T-helper 17 cell (primary cell): ENCODE measurements at places on chromosomes 13 and 19. TPM values are rescaled to one million over a fixed set of nuclear protein-coding genes. Genes with fewer than 3 reads are reported as not detected.

DNA sequence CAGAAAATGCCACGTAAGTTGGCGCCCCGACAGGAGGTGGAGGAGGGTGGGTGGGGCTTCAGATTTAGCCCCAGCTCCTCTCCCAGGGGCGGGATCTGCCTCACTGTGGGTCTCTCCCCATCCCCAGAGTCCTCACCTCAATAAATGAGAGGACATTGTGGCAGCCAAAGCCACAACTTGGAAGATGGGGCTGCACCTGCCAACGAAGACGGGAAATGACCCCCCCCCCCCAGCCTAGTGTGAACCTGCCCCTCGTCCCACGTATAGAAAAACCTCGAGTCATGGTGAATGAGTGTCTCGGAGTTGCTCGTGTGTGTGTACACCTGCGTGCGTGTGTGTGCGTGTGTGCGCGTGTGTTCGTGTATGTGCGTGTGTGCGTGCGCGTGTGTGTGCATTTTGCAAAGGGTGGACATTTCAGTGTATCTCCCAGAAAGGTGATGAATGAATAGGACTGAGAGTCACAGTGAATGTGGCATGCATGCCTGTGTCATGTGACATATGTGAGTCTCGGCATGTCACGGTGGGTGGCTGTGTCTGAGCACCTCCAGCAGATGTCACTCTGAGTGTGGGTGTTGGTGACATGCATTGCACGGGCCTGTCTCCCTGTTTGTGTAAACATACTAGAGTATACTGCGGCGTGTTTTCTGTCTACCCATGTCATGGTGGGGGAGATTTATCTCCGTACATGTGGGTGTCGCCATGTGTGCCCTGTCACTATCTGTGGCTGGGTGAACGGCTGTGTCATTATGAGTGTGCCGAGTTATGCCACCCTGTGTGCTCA is 1.5 kb upstream of the TRAPPC5 start:
- peaks cover 43% of the 10 kb centered on the region for H3K4me1 ChIP-seq
- H3K27me3 ChIP-seq = peaks cover 25% of the 10 kb centered on the region
- peak overlapping the region; percentile 81 for H3K27ac ChIP-seq
- DNase-seq = peak; percentile 61
- no peaks in the 10 kb centered on the region for H3K36me3 ChIP-seq

DNA sequence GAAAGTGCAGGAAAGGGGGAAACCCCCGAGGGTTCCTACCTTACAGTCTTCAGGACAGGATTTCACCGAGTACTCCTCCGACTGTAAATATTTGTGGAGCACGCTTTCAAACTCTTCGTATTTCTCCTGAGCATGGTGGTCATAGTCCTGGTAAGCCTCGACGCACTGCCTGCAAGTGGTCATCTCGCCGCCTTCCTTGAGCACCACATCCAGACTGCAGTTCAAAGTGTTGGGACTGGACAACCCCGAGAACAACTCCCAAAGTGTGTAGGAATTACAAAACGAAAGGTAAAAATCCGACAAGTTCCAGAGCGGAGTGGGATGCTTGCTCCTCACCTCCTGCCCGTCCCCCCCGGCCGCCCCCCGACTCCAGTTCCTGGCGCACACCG is 349.7 kb downstream of the LIG4 start:
- peaks cover 5% of the 10 kb centered on the region for H3K36me3 ChIP-seq
- no peaks in the 10 kb centered on the region for H3K4me1 ChIP-seq
- no peak overlapping the region for H3K4me3 ChIP-seq
- no peak for DNase-seq
- H3K27me3 ChIP-seq = peaks cover 34% of the 10 kb centered on the region

DNA sequence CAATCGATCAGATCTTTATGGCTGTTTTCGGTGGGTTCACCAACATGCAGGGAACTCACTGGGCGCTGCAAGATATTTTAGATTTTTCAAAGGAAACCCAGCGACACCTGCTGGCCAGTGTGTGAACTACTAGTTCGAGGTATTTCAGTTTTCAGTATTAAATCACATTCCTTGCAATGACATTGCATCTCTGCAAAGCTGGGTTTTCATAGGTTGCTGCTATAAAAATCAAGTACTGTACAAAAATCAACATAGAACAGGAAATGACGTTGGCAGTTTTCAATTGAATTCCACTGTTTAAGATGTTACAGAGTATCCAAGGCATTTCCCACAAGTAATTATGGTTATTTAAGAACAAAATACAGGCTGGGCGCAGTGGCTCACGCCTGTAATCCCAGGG is 17.6 kb downstream of the LIG1 start:
- peaks cover 8% of the 10 kb centered on the region for H3K36me3 ChIP-seq
- H3K27ac ChIP-seq = peak overlapping the region; percentile 54
- peak; percentile 65 for DNase-seq

GRCh38 chr13:51614350-51614786 is 30.1 kb downstream of the WDFY2 start:
- DNase-seq = no peak
- peak overlapping the region; percentile 87 for H3K4me3 ChIP-seq
- H3K36me3 ChIP-seq = no peaks in the 10 kb centered on the region

GRCh38 chr19:5030136-5030820 is 61.4 kb downstream of the KDM4B start:
- peak overlapping the region; percentile 27 for H3K27ac ChIP-seq
- DNase-seq = no peak
- H3K4me1 ChIP-seq = peaks cover 13% of the 10 kb centered on the region

GRCh38 chr19:1856698-1857603 is 6.4 kb downstream of the KLF16 start:
- H3K4me3 ChIP-seq = peak overlapping the region; percentile 92
- peak overlapping the region; percentile 96 for H3K27ac ChIP-seq
- H3K27me3 ChIP-seq = no peaks in the 10 kb centered on the region
- no peak for DNase-seq
- peaks cover 46% of the 10 kb centered on the region for H3K4me1 ChIP-seq

Gene LYPD3
- 7.4 TPM for total RNA-seq

GRCh38 chr13:73672492-73672891 is 461.7 kb downstream of the KLF12 start:
- peaks cover 5% of the 10 kb centered on the region for H3K4me1 ChIP-seq
- no peak for DNase-seq
- no peak overlapping the region for H3K27ac ChIP-seq
- H3K4me3 ChIP-seq = no peak overlapping the region
- no peaks in the 10 kb centered on the region for H3K27me3 ChIP-seq
- H3K36me3 ChIP-seq = no peaks in the 10 kb centered on the region

Gene ARRDC2
- 166 TPM for total RNA-seq

DNA sequence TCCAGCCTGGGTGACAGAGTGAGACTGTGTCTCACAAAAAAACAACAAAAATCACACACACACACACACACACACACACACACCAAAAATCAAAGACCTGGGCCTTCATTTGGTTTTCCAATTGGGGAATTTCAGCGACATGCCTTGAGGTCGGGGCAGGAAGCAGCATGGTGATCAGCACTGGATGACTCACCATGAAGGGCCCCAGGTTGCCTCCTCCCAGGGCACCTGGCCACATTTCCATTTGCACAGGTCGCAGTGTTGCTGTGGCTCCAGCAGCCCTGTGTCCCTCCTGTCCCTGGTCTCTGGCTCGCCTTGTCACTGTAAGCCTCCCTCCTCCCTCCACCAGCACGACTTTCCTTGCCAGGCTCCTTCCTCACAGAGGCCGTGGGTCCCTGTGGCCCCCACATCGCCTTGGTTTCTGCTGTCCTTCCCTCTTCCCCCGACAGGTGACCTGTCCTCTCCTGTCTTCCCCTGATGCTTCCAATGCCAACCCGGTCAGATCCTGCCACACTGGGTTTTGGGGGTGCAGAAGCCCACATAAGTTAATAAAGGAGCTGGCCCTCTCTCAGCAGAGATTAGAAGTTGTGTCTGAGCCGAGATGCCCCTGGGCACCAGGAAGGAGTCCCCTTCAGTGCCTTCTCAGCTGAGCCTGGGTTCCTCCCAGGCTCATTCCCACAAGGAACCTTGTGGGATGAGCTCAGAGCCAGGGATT is 66.7 kb downstream of the GPR12 start:
- H3K4me1 ChIP-seq = peaks cover 5% of the 10 kb centered on the region
- no peak for DNase-seq
- H3K36me3 ChIP-seq = no peaks in the 10 kb centered on the region
- no peak overlapping the region for H3K27ac ChIP-seq
- H3K27me3 ChIP-seq = peaks cover 35% of the 10 kb centered on the region

Gene SYNGR4
- not detected for total RNA-seq

GRCh38 chr13:43132911-43133310 is 109.5 kb downstream of the DNAJC15 start:
- DNase-seq = no peak
- peaks cover 54% of the 10 kb centered on the region for H3K27me3 ChIP-seq
- H3K27ac ChIP-seq = no peak overlapping the region
- peaks cover 6% of the 10 kb centered on the region for H3K36me3 ChIP-seq
- H3K4me3 ChIP-seq = no peak overlapping the region
- peaks cover 6% of the 10 kb centered on the region for H3K4me1 ChIP-seq

Gene SIGLEC8
- not detected for total RNA-seq

DNA sequence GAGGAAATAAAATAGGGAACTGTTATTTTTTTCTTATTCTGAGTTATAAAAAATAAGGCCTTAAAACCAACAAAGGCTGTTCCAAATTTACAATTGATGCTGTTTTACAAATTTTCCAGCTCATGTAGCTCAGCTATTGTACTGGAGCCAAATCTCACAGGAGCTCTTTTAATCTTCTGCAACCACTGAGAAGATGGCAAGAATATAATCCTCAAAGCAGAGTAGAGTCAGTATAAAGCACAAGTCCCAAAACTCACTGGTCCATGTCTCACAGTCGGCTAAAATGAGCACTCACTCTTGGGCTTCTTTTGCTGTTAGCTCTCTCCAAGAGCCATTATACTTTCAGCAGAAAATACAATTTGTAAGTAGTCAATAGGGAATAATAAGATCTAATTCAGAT is 1074.4 kb upstream of the PRR20A start:
- H3K36me3 ChIP-seq = no peaks in the 10 kb centered on the region
- no peak overlapping the region for H3K27ac ChIP-seq
- no peak overlapping the region for H3K4me3 ChIP-seq
- H3K27me3 ChIP-seq = no peaks in the 10 kb centered on the region
- no peak for DNase-seq

Gene SYNE4
- 2.0 TPM for total RNA-seq
